ENCODE measurements at places on chromosomes 5 and 9.

DNA sequence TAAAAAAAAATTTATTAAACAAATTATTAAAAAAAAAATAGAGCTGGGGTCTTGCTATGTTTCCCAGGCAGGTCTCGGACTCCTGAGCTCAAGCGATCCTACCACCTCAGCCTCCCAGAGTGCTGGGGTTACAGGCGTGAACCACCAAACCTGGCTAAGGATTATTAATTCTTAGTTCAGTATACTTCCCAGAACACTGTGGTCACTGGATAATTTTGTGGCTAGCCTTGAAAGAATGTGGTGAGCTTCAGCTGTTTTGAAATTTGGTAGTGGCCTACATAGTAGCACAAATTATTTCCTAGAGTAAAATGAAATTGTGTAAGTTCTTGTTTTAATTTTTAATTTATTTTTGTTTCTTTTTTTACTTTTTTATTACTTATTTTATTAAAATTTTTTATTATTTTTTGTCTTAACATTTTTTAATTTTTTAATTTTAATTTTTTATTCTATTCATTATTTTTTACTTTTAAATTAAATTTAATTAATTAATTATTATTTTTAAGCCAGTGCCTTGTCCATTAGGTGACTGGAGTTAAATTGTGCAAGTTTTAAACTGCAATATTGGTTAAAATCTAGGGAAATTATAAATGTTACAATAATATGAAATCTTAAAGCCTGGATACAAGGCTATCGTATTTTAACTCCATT, 23.0 kb downstream of the ARRDC3 start:
- no peak for DNase-seq

- DNase-seq, result no peak
These were observed 24.8 kb downstream of the PTPN3 start for GRCh38 chr9:109473329-109473728.

GRCh38 chr5:96741891-96742309, 65.8 kb downstream of the ERAP1 start:
- no peak for DNase-seq

DNA sequence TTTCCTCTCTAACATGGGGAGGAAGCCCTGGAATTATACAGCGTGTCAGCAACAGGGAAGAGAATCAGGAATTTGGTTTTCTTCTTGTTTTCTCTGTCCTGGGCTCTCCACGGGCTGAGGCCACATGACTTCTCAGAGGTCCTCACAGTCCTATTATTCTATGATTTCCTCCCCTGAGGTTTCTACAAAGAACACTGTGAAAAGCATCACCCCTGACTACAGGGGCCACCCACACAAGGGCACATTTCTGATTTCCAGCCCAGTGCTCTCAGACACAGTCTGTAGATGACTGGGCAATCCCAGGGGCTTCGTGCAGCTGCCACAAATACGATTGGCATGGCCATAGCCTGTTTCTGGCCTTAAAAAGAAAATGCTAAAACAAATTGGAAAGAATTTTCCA, 284.9 kb downstream of the CEMIP2 start:
- DNase-seq, result no peak

- DNase-seq, result peak; percentile 34
These were observed 21.6 kb downstream of the UBAC1 start for GRCh38 chr9:135939351-135940265.

GRCh38 chr5:68189613-68190012, 25.9 kb upstream of the PIK3R1 start:
- no peak for DNase-seq

- DNase-seq, result no peak
These were observed 14.0 kb downstream of the ATP10B start for GRCh38 chr5:160837749-160838593.

GRCh38 chr9:10146517-10147331, 466.1 kb downstream of the PTPRD start:
- DNase-seq, result no peak

DNA sequence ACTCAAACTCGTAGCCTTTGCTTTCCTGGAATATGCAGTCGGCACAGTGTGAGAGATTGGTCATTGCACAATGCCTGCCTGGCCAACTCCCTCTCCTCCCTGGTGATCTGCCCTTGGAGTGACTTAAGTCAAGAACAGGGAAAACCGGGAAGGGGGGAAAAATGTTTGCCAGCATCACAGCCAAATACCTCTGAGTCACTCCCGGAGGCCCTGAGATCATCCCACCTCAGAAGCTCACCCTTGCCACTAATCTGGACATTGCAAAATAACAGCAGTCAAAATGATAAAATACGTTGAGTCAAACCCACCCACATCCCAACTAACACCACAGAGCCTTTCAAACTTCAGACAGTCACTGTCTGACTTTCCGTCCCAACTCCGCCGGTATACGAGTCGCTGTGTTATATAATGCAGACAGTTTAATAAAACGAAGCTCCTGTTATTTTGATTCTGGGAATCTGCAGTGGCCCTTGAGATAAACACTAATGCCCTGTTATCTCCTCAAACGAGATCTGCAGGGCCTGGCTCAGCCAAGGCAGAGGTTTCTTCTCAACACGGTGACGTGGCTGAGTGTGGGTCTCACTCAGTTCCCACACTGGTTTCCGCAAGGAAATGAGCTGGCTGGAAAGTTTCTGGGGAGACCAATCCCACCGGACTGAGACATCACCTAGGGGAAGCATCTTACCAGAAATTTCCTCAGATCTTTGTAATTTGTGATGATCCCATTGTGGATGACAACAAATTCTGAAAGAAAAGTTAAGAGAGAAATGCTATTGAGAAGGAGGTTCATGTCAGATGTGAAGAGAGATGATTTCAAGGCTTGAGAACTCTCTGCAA, 22.1 kb downstream of the GFPT2 start:
- DNase-seq, result no peak

DNA sequence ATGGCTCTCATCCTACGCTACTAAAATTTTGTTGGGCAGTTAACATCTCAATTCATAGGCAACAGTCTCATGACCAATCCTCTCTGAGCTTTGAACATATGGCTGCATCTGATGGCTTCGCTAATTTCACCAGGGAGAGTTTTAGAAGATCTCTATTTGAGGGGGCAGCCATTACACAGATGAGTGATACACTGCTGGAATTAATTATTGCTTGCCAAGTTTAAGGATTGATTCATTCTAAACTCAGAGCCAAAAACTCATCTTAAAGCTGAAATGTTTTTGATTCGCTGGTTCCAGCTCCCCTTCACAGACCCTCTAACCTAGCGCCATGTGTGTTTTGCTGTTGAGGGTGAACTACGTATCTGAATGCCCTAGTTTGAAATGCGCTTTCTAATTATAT, 519.9 kb upstream of the WWC1 start:
- no peak for DNase-seq

- no peak for DNase-seq
These were observed 168.8 kb upstream of the POC5 start for GRCh38 chr5:75885849-75886596.

DNA sequence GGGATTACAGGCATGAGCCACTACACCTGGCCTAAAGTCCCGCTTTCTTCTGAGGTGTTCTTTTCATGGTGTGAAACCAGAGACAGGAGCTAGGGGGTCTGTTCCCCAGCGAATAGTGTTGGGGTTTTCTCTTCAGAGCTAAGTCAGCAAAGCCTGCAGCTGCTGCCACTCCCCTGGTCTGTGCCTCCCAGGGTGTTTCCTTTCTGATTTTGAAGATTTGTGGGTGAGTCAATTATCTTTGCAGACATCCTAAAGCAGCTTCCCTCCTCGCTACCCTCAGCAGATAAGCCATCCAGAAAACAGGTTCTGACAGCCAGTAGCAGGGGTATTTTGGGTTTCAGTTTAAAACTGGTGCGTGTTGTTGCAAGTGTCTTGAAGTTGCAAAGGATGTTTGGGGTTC, 72.0 kb upstream of the IQGAP2 start:
- no peak for DNase-seq

- no peak for DNase-seq
These were observed 10.4 kb upstream of the ACTBL2 start for GRCh38 chr5:57493034-57493433.

DNA sequence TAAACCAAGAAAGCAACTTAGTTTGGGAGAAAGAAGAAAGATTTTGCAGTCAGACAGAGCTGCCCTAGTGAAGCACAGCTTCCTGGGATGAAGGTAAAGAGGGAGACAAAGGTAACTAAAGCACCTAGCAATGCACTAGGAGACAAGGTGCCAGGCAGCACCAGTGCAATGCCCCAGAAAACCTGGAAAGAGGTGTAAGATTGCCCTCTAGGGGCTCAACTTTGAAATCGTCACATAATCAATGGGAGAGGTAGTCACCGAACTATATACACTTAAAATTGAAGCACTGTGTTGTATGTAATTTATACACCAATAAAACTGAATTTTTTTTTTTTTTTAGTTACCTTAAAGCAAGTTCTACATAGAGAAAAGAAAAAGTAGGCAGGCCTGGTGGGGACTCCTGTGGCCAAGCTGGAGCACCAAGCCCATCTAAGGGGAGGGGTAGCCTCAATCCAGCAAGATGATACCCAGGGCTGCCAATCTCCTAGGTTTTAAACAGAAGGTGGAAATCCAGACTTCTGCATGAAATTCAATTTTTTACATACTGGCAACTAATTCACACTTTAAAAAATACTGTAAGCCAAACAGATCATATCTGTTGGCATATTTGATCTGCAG, 48.2 kb downstream of the CDK5RAP2 start:
- DNase-seq, result no peak

DNA sequence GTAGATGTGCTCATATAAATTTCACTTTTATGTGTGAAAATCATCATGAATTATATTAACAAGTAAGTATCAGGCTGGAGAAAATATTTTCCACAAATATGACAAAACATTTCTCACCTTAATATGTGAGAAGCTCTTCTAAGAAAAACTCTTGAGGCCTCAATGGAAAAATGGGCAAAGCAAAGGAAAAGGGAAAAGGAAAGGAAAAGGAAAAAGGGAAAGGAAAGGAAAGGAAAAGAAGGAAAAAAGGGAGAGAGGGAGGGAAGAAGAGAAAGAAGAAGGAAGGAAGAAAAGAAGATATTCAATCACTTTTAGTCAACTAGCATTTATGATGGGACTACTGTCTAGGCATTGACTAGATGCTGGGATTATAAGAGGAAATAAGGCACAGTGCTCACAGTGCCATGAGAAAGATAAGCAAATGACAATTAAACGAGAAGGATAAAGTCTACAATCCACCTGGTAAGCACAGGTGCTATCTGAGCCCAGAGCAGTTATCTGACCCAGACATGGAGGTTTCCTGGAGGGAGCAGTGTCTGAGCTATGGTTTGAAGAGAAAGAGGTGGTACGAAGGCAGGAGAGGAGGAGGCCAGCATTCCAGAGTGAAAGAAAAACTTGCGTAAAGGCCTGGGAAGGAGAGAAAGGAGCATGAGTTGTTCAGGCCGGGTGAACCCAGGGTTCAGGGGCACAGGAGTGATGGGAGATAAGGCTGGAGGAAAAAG, 18.3 kb upstream of the ACSL6 start:
- no peak for DNase-seq

GRCh38 chr9:98303633-98304125, 48.2 kb upstream of the TBC1D2 start:
- DNase-seq, result no peak

GRCh38 chr5:172280929-172281328, 2.6 kb downstream of the UBTD2 start:
- DNase-seq, result no peak

- DNase-seq, result no peak
These were observed 5.6 kb upstream of the IER5L start for GRCh38 chr9:129183495-129184218.

GRCh38 chr5:17340379-17340778, 122.9 kb downstream of the BASP1 start:
- DNase-seq, result no peak

DNA sequence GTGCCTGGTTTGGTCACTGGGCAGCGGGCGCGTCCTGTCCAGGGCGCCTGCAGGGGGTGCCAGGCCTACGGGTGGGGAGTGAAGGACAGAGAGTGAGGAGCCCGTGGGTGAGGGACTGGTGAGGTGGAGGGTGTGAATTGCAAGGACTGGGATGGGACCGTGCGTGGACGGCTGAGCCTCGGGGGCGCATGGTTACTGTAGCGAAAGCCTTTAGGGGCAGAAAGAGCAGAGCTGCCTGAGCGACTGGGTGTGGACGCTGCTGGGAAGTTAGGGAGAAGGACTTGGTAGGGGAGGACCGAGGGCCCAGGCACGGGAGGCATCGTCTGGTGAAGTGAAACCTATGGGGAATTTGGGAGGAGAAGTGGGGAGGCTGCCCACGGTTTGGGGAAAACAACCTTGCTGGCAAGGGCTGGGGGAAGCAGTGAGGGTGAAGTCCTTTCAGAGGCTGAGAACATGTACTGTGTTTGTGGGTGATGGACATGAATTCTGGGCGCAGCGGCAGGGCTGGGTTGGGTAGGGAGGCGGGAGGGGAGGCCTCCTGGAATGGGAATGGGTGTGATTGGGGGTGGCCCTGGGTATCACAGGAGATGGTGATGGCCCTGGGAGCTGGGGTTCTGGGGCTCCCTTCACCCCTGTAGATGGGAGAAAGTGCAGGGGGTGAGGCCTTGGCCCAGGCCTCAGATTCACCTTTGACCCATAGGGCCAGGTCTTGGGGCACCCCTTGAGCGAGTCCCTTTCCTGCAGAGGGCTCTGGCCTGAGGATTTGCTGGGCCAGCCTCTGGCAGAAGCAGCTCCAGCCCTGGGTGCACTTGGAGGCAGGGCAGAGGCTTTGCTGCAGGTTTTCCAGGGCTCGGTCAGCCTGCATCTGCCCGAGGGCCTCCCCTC, 1.7 kb upstream of the TOR4A start:
- no peak for DNase-seq

Data from stimulated activated CD8-positive, alpha-beta memory T cell treated with anti-CD3 and anti-CD28 coated beads, Interleukin-7, amount 100 ng/mL, for 4 hours (primary cell).